ENCODE measurements at places on chromosomes 11 and 22.

DNA sequence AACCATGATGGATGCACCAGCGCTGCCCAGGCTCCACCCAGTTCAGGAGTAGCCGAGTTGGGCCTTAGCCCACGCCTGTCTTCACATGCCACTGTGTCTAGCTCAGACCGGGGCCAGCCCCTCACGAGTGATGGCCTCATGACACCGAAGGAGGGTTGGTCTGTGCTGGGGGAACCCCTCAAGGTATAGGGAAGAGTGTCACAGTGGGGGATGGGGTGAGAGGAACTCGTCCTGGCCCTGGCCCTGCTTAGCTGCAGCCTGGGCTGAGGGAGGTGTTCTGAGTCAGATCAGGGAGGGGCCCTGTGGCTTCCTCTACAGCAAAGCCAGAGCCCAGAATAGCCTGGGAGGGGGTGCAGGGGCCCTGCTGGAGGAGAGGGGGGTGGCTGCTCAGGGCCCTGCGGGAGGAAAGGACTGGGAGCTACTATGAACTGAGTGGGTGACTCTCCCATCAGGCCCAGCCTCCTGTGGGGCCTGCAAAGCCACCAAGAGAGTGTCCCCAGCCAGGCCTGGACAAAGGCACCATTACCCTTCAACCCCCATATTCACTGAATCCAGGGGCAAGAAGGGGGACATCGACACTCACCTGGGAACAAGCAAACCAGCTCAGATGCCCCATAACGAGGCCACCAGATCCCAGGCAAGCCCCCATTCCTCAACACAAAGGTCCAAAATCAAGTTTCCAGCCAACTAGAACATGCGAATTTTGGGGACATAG, 41.2 kb downstream of the IGLL5 start:
- DNase-seq = no peak

DNA sequence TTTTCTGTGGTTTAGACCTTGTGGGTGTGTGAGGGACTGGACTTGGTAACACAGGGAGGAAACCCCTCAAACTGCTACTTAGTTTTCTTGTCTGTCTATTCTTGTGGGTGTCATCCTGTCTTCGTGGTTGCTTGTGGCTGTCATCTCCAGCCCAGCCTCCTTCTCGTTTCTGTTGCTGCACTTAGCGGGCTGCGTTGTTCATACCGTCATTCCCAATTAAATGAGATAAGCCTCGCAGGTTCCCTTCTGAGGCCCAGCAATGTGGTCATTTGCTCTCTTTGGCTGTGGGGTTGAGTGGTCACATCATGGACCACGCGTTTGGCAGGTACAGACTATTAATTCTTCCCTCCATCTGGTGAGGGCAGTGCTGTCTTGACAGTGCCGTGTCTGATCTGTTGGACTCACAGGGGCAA, 18.8 kb downstream of the PANX1 start:
- DNase-seq = no peak

- no peak for DNase-seq
Observed at GRCh38 chr11:125056931-125057692, 6.0 kb upstream of the SLC37A2 start.

DNA sequence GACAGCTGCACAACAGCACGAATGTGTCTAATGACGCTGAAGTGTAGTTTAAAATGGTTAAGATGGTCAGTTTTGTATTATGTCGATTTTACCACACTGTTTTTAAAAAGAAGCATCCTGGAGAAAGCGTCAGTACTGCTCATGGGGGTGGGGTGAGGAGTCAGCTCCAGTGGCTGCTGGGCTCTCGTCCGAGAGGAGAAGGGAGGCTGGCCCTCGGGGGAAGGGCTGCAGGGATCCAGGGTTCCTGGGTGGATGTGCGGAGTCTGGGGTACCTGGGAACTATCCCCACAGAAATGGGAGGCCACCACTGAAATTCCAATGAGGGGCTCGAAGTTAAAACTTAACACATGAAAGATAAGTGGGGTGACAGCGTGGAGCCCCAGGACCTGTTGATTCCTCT, 11.9 kb downstream of the C11orf21 start:
- DNase-seq = no peak

- DNase-seq = peak; percentile 13
Observed at GRCh38 chr22:49349841-49350381, 477.8 kb downstream of the BRD1 start.

GRCh38 chr11:121904148-121904547, 211.9 kb downstream of the BLID start:
- no peak for DNase-seq

DNA sequence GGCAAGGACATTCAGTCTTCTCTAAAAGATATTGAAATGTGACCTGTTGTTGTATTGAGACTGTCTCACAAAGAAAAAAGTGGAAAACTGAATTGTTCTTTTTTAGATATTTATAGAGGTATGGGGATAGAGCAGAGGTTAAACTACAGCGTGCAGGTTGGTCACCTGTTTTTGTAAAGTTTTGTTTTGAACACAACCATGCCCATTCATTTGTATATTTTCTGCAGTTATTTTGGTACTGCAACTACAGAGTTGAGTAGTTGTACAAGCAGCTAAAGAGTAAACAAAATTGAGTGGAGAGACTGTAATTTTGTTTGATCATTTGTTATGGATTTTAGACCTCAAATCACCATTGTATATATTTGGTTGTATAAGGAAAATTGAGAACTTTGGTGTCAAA, 11.3 kb downstream of the EED start:
- no peak for DNase-seq

DNA sequence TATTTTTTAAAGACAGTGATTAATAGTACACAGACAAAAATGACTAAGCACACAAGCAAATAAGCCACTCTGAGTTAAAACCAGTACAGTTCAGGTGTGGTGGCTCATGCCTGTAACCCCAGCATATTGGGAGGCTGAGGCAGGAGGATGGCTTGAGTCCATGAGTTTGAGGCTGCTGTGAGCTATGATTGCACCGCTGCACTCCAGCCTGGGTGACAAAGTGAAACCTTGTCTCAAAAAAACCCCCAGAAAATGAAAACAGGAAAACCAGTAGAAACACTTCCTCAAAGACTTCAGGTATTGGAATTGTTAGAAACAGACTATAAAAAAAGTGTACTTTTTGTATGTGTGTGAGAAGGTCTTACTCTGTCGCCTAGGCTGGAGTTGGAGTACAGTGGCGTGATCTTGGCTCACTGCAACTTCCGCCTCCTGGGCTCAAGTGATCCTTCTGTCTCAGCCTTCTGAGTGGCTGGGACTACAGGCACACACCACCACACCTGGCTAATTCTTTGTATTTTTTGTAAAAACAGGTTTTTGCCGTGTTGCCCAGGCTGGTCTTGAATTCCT, 33.0 kb downstream of the PPP6R2 start:
- DNase-seq = no peak

DNA sequence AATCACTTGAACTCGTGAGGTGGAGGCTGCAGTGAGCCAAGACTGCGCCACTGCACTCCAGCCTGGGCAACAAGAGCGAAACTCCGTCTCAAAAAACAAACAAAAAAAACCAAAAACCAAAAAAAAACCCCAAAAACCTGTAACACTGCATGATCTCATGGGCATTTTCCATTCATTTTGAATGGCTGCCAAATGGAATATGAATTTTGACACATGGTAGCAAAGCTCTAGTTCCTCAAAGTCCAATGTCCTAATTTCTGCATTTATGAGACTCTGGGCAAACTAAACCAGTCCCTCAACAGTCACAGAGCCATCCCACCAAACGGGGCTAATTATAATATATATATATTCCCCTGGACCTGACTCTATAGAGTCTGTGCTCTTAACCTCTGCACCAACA, 61.8 kb downstream of the SGSM3 start:
- DNase-seq = no peak

GRCh38 chr11:61540528-61540927, 32.0 kb downstream of the LRRC10B start:
- DNase-seq = no peak

DNA sequence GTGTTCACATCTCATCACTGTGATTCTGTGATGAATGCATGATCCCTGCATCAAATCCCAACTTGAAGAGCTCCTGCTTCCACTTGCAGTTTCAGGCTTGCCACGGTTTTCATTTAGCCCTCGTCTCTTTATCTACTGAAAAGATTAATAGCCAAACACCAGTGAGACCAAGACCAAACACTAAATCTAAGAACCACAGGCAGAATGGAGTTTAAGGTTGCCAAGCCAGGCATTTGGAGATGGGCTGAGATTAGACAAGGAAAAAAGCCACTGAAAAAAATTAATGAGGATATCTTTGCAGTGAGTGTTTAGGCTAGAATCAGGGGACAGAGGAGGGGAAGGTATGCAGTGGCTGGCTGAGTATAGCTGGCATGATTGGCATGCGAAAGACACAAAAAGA, 227.2 kb upstream of the BLID start:
- no peak for DNase-seq

GRCh38 chr11:100397401-100397800, 289.7 kb upstream of the ARHGAP42 start:
- DNase-seq = no peak

GRCh38 chr22:30078320-30079311, 1.6 kb upstream of the HORMAD2 start:
- DNase-seq = no peak

DNA sequence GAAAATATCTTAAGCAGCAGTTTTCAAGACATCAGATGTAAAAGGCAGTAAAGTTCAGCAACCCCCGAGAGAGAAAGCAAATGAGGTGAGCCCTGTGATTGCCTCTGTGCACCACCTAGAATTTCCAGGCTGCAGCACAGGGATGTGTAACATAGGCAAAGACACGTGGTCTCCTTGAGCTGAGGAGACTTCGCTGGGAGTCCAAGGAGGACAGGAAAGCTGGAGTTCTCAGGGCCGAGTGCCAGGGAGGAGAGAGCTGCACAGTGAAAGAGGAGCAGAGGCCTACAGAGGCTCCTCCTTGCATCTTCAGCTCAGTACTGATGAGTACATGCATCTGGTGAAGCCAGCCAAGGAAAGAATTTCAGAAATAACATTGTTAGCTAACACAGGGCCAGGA, 17.6 kb upstream of the TOLLIP start:
- DNase-seq = no peak

DNA sequence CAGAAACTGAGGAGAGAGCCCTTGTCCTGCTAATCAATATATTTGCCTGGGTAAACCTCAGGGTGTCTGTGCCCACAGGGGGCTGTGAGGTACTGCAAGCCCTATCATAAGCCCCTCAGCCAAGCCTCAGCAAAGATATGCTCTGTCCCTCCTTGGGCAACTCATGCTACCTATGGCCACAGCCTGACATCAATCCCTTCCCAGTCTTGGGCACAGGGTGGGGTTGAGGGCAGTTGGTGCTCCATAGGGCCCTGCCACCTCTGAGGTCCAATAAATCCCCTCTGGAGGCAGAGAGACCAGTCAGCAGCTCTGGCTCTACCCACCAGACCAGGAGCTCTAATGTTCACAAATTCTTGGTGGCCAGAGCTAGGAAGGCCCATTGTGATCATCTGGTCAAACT, 23.8 kb downstream of the TPBGL start:
- no peak for DNase-seq

DNA sequence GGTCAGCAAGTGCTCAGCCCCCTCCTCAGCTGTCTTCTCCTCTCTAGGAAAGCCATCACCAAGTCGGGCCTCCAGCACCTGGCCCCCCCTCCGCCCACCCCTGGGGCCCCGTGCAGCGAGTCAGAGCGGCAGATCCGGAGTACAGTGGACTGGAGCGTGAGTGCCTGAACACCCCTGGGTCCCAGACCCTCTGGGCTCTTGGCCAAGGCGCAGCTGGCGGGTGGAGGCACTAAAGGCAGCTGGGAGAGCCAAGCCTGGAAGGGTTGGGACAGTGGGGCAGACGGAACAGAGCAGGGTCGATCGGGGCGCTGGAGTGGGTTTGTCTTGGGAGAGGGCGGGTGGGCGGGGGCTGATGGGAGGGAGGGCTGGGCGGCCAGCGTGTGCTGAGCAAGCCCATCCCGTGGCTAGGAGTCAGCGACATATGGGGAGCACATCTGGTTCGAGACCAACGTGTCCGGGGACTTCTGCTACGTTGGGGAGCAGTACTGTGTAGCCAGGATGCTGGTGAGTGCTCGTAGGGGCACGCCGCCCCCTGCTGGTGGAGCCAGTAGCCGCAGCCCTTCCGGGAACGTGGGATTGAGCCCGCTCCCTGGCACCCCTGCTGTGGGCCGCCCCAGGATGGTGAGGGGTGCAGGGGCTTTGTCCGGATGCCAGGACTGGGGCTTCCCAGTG, 14.1 kb upstream of the MDK start:
- DNase-seq = no peak

GRCh38 chr11:46543564-46543963, 50.3 kb downstream of the AMBRA1 start:
- no peak for DNase-seq

- DNase-seq = no peak
Observed at GRCh38 chr11:72045849-72046248, 34.5 kb downstream of the NUMA1 start.

DNA sequence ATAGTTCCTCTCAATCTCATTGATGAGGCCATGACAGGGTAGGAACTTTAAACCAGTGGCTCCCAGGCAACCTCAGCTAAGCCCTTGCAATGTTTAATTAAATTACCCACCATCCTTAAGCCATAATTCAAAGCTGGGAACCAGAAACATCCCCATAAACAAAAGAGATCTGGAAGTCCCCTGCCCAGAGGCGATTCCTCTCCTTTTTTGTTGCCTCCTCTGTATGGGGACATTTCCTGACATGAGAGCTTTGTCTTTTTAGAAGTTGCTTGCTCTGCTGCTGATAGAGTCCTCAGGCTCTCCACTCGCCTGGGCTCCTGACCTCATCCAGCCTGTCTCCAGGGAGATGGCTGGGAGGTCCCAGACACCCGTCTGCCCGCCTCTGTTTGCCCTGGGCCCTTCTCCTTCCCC, 3.2 kb downstream of the DTX4 start:
- DNase-seq = no peak

DNA sequence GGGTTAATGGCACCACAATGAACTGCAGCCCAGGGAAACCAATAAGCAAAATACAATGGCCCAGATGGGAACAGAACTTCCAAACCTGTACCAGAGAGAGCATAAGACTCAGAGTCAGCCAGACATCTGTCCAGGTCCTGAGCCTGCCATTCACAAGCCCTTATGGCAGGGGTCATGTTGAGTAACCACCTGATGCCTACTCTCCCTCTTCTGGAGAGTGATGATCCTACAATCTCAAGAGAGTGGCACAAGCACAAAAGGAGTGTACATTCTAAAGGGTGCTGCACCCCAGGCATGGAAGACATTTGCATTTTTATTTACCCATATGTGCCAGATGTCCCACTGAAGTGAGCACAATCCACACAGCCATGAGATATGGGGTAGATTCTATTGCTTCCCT, 10.6 kb downstream of the TENM4 start:
- no peak for DNase-seq

- DNase-seq = no peak
Observed at GRCh38 chr11:104852811-104853210, 45.4 kb downstream of the CASP12 start.

DNA sequence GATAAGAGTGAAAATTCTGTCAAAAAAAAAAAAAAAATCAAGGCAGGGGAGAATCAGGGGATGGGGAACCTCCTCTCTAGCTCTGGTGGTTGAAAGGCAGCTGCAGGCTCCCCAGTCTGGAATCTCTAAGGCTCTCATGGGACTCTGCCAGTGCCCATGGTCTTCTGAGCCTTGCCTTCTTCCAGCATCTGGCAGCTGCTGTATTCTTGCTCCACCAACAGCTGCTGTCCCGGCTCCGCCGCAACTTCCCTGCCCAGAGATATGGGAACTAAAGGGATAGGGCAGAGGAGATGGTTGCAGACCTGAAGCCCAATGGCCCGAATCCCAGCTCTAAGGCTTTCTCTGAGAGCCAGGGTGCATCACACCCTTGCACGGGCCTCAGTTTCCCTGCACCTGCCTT, 49.5 kb upstream of the PHF21B start:
- no peak for DNase-seq

- DNase-seq = no peak
Observed at GRCh38 chr22:21628386-21629254, 1.2 kb downstream of the YDJC start.

All from NCI-H146 (cell line).